ENCODE measurements at places on chromosomes 2 and 18. TPM values are rescaled to one million over a fixed set of nuclear protein-coding genes. Genes with fewer than 3 reads are reported as not detected.
A peak's percentile ranks its signal among the peaks of the same experiment; 100 is the strongest.

GRCh38 chr2:36701391-36701795, 4.9 kb downstream of the VIT start:
- no peak for DNase-seq

DNA sequence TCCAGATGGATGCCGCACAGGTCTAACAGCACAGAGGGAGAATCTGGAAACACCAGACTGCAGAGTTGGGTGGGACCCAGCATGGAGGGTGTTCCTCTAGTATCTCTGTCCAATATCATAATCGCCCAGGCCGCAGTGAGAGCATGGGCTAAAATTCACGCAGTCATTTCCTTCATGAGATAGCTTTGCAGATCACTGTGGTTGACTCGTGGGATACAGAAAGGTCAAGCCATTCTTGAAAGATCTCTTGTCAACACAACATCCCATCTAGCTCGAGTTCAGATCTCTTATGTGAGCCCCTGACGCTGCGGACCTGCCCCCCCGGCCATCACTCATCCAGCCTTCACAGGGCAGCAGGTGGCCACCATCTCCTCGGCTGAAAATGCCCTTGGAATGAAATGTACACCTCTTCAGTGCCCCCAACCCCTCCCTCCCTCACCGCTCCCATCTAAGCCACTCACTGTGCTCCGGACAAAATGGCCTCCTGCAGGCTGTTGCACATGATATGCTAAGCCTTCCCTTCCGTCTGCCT, 45.9 kb downstream of the FOSL2 start:
- no peak for DNase-seq

DNA sequence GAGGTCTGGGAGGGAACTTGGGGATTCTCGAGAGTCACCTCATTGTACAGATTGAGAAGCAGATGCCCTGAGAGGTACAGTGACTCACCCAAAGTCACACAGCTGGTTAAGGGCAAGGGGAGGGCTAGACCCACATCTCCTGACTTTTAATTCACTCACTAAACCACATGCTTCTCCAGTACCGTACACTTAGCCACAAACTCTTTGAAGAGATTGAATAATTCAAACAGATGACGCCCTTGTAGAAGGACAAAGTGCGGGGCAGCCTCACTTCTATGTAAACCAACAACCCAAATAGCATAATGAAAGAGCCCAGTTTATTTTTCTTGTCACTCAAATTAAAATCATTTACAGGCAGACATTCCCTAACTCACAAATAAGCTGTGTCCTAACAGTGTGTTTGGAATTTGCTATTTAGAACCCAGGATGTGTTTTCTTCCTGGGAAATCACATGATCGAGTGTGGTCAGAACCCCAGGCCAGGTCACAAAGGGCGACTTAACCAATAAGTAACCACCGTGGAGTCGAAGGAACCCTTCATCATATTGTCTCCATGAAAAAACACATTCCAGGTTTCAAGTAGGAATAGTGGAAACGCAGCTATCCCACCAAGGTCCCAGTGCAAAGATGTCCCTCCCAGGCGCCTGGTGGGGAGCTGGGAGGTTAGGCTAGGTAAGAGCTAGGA, 35.8 kb upstream of the PTPN4 start:
- DNase-seq: no peak

FIGN gene
- 2.2 TPM for polyA plus RNA-seq

DNA sequence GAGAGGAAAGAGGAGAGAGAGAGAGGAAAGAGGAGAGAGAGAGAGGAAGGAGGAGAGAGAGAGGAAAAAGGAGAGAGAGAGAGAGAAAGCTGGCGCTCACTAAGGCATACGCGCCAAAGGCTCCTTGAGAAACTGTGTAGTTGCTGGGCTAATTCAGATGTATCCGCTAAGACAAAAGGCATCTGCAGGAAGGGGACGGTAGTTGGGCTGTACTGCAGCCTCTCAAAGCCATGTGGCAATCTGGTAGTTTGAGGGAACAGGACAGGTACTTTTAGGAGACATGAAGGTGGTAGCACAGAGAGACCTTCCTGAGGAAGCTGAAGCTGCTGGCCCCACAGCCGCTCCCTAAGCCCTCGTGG, 31.6 kb downstream of the THNSL2 start:
- DNase-seq: no peak

DNA sequence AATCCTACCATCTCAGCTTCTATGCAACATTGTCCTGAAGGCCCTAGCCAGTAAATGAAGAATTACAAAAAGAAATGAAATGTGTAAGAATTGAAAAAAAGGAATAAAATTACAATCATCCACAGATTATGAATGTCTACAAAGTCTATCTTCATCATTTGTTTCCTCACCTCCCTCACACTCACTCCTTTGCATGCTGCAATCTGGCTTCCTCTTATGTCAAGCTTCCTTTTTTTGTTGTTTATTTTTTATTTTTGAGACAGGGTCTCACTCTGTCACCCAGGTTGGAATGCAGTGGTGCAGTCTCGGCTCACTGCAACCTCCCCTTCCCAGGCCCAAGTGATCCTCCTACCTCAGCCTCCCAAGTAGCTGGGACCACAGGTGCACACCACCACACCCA, 129.0 kb downstream of the CABYR start:
- DNase-seq: no peak

- no peak for DNase-seq
Measured at GRCh38 chr18:35971661-35972196, 750 bp upstream of the RMP24 start.

DNA sequence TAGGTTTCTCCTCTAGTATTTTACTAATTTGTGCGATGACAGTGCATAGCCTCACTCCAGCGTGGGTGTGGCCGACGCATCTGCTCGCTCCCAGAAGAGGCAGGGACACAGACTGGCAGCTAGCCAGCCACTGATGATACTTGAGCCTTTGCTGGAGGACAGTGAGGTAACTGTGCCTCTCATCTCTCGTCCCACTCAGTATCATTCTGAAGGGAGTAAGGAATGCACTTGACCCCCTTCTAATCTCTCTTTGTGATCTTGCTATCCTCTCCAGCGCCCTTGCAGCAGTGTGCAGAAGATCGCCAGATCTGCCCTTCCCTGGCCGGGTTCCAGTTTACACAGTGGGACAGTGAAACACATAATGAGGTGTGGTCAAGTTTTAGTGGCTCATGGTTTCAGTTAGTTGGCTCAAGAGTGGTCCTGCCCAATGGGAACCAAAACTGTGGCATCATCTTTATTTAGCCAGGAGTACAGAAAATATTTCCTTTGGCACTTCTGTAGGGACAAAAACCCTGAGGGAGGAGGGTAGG, 17.5 kb downstream of the NCAPH start:
- DNase-seq: peak; percentile 32

- peak; percentile 41 for DNase-seq
Measured at GRCh38 chr2:72731116-72731515, 94.7 kb downstream of the EXOC6B start.

DNA sequence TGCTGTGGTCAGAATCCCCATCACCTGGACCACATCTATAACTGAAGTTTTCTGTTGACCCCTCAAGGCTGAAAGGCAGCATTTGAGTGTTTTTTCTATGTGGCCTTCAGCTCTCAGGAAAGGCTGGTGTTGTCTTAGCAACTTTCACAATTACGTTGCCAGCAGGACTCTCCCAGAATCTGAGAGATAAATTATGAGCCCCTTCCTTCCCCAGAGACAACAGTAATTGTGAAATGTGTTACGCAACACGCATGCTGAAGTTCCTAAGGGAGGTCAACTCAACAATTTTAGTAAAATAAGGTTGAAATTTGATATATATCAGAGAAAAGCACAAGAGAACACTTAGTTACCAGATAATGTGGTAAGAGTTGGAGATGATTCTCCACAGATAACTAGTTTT, 216.5 kb upstream of the SLC8A1 start:
- DNase-seq: no peak

GRCh38 chr2:223319601-223320000, 267.6 kb downstream of the KCNE4 start:
- no peak for DNase-seq

DNA sequence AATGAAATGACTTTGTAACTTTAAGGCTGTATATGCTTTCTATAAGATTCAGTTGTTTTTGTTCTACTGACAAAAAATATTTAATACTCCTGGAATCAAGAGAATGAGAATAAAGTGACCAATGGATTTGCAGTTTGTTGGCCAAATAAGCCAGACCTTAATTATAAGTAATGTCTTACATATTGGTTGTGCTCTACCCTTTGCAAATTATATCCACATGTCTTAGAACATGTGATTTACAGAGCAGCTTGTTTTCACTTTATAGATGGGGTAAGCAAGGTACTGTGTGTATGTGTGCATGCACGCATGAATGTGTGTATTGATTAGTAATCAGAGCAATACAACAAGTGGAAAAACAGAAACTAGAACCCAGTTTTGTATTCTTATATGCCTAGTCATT, 59.1 kb downstream of the RMDN2 start:
- DNase-seq: no peak

SERPINB10 gene
- not detected for polyA plus RNA-seq

DNA sequence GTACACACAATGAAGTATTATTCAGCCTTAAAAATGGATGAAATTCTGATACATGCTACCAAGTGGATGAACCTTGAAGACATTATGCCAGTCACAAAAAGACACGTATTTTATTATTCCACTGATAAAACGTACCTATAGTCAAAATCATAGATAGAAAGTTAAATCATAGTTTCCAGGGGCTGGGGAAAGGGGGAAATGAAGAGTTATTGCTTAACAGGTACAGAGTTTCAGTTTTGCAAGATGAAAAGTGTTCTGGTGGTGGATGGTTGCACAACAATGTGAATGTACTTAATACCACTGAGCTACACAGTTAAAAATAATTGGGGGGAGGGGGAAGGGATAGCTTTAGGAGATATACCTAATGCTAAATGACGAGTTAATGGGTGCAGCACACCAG, 279.0 kb upstream of the STON1 start:
- DNase-seq: no peak

GRCh38 chr2:35081001-35081621, 1274.5 kb upstream of the CRIM1 start:
- DNase-seq: peak; percentile 11

DNA sequence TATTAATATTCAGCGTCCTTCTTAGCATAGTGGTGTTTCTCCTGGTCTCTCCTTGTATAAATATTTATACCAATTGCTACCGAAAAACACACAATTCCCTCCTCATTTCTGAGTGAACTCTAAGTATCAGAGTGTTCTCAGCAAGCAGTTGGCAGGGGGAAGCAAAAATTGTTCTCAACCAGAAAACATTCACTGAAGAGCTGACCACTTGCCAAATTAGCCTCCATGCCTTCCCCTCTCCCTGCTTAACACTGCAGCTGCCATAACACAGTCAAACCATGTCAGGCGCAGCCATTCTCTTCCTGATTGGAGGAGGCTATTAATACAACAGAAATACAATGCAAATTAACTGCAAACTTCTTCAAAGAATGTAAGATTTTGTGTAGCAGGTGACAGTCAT, 105.0 kb downstream of the COL6A3 start:
- peak; percentile 70 for DNase-seq

All from muscle of back (tissue), 13 donors.